Suprapubic skin (tissue), 4 donors: ENCODE measurements at places on chromosomes 11 and 22. TPM values are rescaled to one million over a fixed set of nuclear protein-coding genes. Genes with fewer than 3 reads are reported as not detected.

DNA sequence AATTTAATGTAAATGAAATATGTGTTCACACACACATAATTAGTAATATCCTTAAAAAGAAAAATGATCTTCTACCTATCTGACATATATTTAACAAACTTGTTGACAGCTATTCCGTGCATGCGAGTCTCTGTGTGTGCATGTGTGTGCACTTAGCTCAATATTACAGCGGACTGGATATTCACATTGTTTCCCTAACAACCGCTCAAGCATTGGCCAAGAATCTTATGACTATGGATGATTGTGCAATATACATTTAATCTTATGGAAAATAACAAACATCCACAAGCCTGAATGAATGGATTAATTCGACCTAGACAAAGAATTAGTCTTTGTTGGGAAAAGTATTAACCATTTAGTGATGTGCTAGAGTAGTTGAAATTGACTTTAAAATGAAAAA, 1078.6 kb downstream of the LRRC4C start:
- DNase-seq: no peak

- no peak for DNase-seq
Observed at GRCh38 chr22:19943082-19944026, 1.7 kb upstream of the TXNRD2 start.

GRCh38 chr11:59144096-59144495, 1.4 kb downstream of the FAM111A start:
- no peak for DNase-seq

DNA sequence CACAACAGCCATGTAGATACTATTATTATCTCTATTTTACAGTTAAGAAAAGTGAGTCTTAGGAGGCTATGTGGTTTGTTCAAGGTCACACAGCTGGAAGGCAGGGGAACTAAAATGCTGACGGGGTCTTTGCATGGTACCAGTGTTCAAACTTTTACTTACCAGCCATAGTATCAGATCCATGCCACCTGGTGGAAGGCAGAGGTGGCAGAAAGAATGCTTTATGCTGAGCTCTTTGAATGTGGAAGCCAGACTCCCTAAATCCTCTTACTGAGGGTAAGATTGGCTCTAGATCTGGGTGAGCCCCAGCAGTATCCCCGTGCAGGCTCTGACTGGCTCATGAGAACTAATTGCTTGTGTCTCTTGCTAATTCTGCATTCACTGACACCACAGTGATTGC, 54.3 kb upstream of the NAV2 start:
- DNase-seq: no peak

DNA sequence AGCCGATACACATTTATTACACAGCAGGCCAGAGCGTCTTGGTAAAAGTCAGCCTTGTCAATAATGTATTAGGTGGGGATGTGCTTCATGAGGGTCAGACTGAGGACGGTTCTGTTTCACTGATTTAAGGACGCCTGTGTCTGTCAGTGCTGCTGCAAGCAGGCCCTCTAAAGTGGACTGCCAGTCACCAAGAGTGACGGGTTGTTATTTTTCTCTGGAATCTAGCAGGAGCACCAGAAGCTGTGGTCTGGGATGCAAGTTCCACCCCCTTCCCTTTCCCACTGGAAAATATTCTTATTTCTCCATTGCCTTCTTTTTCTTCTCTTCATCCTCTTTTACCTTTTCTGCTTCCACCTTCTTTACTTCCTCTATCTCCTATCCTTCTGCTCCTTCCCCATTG, 191.2 kb upstream of the NCAM1 start:
- DNase-seq: no peak

DNA sequence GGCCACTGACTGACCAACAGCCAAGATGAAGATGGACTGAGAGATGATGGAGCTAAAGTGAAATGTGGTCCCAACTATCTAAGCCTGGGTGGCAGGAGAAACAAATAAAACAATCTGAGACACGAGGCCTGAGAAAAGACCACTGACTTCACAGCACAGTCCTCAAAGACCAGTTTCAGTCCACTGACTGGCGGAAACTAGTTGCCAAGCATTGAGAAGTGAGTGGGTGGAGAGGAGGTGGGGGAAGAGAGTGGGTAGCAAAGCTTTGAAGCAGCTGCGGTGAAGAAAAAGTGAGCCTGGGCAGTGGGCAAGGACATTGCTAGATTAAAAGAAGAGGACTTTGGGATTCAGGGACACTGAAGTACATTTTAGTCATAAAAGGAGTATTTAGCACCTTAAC, 1.9 kb downstream of the MS4A1 start:
- DNase-seq: no peak

DNA sequence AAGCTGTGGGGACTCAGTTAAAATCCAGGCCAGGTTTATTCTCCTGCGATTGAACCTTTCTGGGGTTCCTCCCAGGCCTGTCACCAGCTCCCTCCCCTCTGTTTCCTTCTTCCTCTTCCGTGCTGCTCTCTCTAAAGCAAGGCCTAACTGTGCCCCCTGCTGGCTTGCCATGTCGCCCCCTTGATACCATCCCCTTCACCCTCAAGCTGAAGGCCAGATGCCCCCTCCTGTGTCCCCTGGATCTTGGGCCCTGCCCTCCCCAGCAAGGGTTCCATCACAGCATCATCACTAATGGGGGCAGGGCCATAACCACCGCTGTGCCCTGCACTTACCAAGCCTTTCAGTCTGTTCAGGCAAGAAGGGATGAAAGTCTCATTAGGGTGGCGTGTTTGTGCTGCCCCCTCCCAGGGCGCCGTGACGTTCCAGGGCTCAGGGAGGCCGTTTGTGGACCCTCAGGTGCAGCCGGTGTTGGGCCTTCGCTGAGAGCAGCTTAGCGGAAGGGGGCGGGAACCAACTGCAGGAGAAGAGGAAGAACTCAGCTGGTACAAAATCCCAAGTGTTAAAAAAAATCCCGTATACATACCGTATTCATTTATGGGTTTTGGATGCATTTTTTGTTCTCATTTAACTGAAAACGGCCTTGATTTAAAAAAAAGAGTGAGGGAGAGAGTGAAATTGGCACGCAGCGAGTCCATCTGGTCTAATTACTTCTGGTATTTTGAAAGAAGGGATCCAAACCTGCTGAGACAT, 69.9 kb downstream of the MPPED1 start:
- no peak for DNase-seq

GRCh38 chr11:41403458-41403857, 56.0 kb downstream of the LRRC4C start:
- no peak for DNase-seq

DNA sequence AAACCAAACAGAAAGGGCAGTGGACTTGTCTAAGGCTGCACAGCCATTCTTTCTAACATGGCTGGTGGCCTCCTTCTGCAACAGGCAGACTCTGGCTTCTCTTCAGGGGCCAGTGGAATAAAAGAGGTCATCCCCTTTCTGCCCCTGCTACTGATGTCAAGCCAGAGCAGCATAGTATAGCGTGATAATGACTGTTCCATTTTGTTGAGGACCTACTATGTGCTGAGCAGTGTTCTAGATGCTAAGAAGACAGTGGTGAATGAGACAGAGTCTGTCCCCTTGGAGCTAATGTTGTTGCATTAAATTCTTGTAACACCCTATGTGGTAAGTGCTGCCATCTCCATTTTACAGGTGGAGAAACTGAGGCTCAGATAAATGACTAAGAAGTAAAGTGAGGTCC, 15.7 kb upstream of the SYT7 start:
- DNase-seq: no peak

DNA sequence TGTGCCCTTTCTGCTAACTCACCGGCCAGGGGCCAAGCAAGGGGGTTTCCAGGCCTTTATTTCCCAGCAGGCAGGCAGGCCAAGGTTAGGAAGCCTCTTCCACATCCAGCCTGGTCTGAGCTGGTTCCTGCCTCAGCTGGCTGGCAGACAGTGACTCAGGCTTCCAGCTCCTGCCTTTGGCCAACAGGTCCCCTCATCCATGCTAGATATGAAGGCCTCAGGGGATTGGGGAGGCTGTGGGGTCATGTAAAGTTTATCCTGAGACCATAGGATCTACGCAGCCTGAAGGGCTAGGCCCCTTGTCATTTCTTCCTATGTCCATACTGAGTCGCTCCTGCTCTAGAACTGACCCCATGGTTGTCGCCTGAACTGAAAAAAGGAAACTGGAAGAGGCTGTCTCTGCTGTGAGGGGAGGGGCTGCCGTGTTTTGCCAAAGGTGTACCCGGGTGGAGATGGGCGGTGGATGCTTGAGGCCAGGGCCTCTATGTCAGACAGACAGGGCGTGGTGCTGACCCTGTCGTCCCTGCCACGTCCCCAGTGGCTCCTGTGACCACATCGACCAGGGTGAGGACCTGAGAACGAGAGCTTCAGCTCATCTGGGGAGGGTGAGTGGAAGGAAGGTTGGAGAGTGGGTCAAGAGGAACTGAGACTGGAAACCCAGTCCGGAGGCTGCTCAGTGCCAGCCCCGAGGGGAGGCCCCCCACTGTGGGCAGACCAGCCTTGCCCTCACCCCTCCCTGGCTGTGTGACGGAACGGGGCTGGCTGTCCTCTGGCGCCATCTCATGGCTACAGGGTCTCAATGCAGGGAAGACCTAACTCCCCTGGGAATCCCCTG, 17.0 kb downstream of the P2RY6 start:
- no peak for DNase-seq

- DNase-seq: no peak
Observed at GRCh38 chr11:70732023-70732880, 333.9 kb downstream of the CTTN start.

- DNase-seq: no peak
Observed at GRCh38 chr11:118088531-118088930, 1.8 kb upstream of the SMIM35 start.

- no peak for DNase-seq
Observed at GRCh38 chr11:27735281-27735680, 35.0 kb upstream of the BDNF start.

DNA sequence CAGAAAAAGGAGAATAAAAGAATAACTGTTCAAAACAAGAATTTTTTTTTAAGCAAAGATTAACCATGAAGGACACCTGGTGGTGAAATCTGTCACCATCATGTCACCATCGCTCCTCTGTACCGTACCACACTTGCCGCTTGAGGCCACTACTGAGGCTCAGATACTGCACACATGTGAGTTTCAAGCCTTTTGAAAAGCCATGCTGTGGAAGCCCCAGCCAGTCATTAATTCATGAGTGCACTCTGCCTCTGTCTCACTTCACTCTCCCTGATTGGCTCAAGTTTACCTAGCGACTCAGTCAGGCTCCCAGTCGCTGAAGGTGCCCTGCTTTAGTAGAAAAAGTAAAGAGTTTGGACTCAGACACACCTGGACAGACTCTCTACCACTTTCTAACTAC, 6.6 kb upstream of the MS4A12 start:
- no peak for DNase-seq

DNA sequence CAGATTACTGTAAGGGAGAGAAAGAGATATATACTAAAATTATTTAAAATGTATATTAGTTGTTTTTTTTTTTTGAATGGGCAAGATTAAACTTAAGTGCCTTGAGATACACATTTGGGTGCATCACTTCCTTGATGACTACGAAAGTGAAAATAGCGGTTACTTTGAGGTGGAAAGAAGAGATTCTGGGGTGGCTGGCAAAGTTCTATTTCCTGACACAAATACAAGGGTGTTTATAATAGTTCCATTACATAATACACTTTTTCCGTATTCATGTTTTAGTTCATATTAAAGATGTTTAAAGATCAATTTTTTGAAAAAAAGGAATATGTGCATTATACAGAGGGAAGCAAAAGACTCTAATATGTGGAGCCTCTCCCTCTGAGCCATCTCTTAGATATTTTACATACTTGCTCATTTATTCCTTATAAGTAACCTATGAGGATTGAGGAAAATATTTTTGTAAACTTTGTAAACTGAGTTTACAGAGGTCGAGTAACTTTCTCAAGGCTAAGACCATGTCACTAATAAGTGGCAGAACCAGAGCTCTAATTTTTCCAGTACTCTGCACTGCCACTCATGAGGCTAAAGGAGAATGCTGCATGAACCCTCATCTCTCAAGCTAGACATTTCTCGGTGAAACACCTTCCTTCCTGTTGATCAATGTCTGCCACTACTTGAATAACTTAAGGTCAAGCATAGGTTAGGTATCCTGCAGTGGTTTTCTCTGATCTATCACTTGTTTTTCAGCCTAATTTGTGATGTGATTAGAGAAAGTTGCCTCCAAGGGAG, 58.6 kb downstream of the DDIAS start:
- no peak for DNase-seq

DNA sequence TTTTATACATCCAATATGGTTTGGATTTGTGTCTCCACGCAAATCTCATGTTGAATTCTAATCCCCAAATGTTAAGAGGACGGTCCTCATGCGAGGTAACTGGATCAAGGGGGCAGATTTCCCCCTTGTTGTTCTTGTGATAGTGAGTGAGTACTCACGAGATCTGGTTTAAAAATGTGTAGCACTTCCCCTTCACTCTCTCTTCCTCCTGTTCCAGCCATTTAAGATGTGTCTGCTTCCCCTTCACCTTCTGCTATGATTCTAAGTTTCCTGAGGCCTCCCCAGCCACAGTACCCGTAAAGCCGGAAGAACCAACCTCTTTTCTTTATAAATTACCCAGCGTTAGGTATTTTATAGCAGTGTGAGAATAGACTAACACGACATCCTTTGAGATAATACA, 98.6 kb downstream of the TTC28 start:
- no peak for DNase-seq

DNA sequence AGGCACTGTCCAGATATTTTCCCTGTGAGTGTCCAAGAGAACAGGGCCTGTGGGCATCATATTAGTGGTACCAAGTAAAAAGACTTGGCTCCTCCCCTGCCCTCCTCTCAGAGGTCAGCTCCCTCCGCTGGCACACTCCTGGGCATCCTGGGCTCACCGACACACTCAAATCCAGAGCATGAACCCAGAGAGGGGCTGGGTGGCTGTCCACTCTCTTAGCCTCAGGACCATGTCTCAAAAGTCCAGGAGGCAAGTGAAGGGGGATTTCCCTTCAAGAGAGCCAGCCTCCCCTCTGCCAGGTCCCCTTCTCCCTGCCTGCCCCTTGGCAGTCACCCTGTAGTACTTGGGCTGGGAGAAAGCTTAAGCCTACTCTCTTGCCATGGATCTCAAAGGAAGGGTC, 10.3 kb downstream of the BCL9L start:
- DNase-seq: no peak

DNA sequence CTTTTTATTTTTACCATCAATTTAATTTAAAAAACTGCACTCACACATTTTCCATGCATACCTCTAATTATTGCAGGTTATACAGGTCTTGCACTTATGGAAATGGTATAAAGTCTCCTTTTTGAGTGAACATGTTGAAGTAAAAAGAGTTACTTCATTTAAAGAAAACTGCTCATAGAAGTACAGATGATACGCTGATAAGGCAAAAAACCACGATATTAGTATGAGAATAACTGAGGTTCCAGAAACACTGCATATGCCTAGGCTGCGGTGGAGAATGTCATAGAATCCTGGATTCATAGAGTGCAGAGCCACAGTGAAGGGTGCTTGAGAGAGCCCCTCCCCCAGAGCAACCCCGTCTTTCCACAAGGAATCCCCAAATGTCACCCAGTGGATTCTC, 175.8 kb downstream of the BCR start:
- DNase-seq: no peak

TMEM132A gene
- total RNA-seq: 9.6 TPM

MEI1 gene
- 0.72 TPM for total RNA-seq

OR5B21 gene
- not detected for total RNA-seq

ZNF74 gene
- 10.5 TPM for total RNA-seq

RGL4 gene
- not detected for total RNA-seq

KDELR3 gene
- 4.7 TPM for total RNA-seq

CDC45 gene
- total RNA-seq: 1.3 TPM

CRYBB1 gene
- total RNA-seq: not detected

MS4A7 gene
- total RNA-seq: 9.5 TPM

MS4A15 gene
- not detected for total RNA-seq
